ENCODE measurements at places on chromosomes 4 and X.
A peak's percentile ranks its signal among the peaks of the same experiment; 100 is the strongest.

DNA sequence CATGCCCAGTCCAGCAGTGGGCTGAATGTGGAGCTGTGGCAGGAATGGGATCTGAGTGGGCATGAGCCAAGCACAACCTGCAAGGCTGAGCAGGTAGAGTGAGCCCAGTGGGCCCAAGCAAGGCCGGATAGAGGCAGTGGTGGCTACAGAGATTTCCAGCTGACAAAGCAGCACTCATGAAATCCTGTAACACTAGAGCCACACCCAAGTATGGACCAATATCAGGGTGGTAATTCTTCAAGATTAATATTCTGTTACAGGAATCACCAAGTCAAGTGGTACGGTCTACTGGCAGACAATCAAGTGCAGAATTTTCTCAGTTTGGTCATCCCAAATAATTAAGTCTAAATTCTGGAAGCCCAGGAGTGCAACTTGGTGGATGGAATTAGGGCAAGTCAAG is 132.4 kb upstream of the ENPEP start:
- DNase-seq = no peak

- DNase-seq = no peak
Measured at GRCh38 chrX:110310000-110310790, 7.7 kb downstream of the AMMECR1 start.

GRCh38 chr4:86744570-86744969 is 104.6 kb downstream of the SLC10A6 start:
- no peak for DNase-seq

- DNase-seq = no peak
Measured at GRCh38 chr4:168694667-168695066, 197.8 kb downstream of the PALLD start.

GRCh38 chrX:149908308-149908707 is 21.1 kb upstream of the HSFX4 start:
- no peak for DNase-seq

DNA sequence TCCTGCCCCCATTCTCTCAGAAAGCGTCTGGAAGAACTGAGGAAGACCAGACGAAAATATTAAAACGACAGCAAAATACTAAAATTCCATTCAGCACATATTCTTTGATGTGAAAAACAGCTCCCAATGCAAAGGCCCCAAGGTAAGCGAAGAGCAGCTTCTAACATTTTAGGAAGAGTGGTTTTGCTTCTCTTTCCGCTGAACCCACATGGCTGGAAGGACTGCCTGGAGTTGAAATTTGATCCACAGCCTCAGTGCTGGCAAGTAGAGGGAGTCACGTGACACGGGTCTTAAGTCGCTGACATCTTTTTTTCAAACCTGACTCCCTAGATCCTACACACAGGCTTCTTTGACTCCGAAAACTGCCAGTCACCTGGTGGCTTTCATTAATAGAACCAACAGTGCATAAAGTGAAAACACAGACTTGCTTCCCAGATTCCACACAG is at the start of gene FAM13A:
Gene FAM13A (minus strand): TSS at position 233 of the 446 bp plus-strand sequence. CDS start 221 bp downstream, at position 12.
- DNase-seq = peak; percentile 15

DNA sequence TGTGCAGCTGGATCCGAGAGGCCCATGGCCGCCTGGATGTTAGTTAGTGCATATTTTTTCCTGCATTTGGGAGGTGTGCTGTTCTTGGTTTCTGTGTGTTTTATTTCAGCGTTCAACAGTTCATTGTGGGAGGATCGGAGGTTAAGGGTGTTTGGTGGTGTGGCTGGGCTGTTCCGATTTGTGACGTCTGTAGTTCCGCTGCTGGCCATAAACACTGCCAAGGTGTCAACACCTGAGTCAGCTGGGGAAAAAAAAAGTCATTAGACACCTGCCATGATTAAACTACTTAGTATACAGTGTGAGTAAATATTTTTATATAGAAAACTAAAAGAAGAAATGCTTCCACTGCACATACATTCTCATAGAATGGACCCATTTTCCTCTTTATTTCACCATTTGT is 200.2 kb downstream of the APBB2 start:
- no peak for DNase-seq

- no peak for DNase-seq
Measured at GRCh38 chr4:111323916-111324315, 701.0 kb upstream of the PITX2 start.

DNA sequence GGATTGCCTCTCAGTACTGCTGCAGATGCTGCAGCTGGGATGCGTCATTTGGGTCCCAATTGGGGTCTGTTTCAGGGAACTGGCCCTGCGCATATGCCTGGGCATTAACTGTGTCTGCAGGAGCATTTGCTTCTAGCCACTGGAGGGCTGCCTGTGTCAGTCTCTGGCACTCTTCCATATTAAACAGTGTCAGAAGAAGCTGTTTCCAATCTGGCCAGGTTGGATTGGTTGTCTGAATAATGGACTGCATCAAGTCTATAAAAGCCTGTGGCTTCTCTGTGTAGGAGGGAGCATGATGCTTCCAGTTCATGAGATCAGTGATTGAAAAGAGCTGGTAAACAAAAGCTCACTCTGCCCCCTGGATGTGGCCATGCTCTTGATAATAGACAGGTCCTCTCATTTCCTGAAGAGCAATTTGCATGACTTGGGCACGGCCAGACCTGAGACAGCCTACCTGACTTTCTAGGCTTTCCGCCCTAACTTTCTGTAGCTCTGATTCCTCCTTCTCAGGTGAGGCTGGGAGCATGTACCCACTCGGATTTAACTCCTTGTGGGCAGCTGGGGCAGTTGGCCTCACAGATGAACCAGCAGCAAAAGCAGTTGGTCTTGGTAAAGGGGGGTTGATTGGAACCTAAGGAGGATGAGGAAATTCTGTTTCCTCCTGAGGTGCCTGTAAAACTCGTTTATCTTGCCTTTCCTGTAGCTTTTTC is 29.2 kb downstream of the SULT1E1 start:
- DNase-seq = peak; percentile 16

Measured in activated CD4-positive, alpha-beta T cell treated with anti-CD3 and anti-CD28 coated beads for 36 hours (primary cell).